Activated CD8-positive, alpha-beta T cell treated with anti-CD3 and anti-CD28 coated beads for 36 hours (primary cell): ENCODE measurements at places on chromosomes 12 and 14.

DNA sequence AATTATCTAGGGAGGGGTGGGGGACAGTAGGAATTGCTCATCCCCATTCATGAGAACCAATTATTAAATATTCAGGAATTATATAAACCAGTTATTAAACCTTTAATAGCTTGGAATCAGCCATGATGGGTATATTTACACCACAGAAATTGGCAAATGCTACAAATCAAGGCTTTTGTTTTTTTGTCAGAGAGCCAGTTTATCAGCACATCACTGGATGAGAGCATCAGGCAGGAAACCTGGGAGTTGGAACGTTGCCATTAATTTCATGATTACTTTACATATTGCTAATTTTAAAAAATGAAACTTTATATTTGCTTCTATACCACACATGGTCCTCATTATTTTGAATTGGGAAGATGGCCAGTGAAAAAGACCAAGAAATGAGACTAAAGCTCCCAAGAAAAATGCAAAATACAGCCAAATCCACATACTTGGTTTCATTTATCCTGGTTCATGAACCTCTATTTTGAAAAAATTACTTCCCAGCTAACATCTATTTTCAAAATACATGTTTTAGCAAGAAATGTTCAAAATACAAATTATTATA is 48.4 kb downstream of the ATL1 start:
- DNase-seq = no peak

GRCh38 chr12:129363041-129363440 is 509.8 kb downstream of the GLT1D1 start:
- no peak for DNase-seq

DNA sequence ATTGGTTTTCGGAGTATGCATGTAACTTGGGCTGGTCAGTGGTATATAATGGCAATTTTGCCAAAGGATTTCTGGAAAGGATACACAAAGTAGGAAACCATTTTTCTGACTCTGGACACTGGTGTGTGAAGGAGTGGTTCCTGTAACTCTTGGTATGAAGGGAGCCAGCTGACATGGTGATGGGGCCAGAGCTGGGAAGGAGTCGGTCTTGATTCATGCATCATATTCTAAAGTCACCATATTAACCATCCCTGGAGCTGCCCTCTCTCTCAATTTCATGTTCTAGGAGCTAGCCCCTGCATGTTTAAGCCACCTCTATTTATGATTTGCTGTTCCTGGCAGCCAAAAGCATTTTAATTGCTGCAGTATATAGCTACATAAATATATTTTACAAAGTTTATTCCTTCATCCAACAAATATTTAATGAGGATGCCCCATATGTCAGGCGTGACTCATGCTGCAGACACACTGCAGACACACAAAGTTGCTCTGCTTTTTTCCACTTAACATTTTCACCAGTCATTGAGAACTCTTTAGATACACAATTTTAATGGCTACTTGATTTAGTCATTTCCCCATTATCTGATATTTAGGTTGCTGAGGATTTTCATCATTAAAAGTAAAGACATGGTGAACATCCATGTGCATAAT is 78.7 kb upstream of the PSMC1 start:
- DNase-seq = no peak

DNA sequence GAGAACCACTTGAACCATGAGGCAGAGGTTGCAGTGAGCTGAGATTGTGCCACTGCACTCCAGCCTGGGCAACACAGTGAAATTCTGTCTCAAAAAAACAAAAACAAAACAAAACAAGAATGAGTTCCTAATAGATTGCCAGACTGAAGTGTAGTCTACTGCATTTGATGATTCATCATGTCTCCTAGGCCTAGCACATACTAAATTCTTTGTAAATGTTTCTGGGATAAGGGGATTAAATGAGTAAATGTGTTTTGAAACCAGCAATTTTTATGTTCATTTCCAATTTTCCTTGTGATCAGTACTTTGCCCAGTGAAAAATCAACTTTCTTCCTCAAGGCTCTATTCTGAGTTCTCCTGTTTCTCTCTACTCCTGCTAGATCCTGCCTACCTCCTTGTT is 2.9 kb upstream of the DYRK2 start:
- DNase-seq = no peak

GRCh38 chr12:105671720-105672119 is 341.2 kb downstream of the C12orf75 start:
- DNase-seq = no peak

DNA sequence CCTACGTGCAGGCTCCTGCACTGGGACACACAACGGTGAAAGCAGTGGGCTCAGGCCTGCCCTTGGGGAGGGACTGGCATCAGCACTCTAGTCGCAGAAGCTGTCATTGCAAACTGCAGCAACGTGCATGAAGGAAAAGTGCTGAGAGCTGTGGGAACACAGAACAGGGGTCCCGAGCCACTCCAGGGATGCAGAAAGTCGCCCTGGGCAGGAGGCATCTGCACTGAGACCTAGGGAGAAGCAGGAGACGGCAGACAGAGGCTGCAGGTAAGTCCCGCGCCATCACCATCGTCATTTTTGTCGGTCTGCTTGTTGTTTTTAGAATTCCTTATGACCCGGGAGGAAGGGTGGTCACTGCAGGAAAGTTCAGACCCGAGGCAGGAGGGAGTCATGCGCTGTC is 21.6 kb upstream of the RIMBP2 start:
- DNase-seq = no peak

- DNase-seq = no peak
Observed at GRCh38 chr14:102819747-102820330, 42.6 kb downstream of the TRAF3 start.

- no peak for DNase-seq
Observed at GRCh38 chr12:75558287-75558686, 46.9 kb upstream of the KRR1 start.

DNA sequence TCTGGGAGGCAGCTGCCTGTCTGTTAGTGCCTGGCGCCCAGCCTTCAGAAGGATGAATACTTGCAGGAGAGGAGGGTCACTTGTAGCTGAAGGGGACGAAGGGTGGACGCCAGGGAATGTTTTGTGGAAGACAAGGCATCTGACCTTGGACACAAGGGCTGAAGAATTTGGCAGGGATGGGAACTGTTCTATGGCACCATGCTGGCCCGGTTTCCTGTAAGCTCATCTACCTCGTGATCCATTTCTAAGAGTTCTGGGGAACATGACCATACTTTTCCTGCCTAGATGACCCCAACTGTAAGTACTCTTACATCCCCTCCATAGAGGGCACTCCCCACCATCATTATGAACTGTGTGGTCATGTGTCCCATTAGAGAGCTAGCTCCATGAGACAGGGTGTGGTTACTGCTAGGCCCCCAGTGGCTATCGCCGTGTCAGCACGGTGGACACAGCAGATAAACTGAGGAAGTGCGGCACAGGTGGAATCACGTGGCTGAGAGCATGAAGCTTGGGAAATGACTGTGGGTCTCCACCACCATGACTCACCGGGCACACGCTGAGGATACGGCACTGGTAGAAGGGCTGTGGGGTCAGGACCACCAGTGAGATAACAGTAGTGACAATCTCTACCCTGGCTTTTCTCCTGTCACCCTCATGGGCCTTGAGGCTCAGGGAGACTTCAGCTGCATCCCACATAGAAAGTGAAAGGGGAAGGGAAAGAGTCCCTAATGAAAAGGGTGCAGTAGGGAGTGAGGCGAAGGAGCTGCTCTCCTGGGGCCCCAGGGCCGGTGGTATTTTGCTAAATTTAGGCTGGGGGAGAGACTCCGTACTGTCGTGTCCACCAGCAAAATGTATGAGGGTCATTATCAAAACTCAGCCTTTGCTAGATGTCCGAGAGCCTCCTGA is 252.6 kb downstream of the FOXN3 start:
- DNase-seq = no peak

GRCh38 chr14:24051176-24051788 is 527 bp upstream of the CARMIL3 start:
- no peak for DNase-seq

- no peak for DNase-seq
Observed at GRCh38 chr14:85276979-85277228, 253.0 kb upstream of the FLRT2 start.

GRCh38 chr14:99229654-99230207 is 42.3 kb downstream of the BCL11B start:
- DNase-seq = peak; percentile 59

DNA sequence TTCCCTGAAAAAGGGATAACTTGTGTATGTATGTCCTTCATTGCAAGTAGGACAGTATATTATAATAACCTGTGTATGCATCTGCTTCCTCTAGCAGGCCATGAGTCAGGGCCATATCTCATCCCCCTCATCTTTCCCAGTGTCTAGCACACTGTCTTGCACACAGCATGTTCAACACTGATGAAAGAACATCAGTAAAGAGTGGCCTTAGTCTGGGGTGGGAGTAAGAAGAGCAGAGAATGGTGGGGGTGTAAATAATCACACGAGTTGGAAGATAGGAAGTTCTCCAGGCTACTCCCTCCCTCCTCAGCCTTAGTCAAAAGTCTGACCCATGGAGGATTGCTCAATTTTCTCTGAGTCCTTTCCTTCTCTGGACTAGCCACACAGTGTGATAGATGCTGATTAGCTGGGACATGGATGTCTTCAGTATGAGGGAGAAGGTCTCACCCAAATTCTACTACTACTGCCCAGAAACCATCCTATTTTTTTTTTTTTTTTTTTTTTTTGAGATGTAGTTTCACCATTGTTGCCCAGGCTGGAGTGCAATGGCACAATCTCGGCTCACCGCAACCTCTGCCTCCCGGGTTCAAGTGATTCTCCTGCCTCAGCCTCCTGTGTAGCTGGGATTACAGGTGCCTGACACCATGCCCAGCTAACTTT is 14.6 kb upstream of the SP1 start:
- no peak for DNase-seq

GRCh38 chr14:96502621-96503305 is 581 bp downstream of the PAPOLA start:
- DNase-seq = peak; percentile 31

DNA sequence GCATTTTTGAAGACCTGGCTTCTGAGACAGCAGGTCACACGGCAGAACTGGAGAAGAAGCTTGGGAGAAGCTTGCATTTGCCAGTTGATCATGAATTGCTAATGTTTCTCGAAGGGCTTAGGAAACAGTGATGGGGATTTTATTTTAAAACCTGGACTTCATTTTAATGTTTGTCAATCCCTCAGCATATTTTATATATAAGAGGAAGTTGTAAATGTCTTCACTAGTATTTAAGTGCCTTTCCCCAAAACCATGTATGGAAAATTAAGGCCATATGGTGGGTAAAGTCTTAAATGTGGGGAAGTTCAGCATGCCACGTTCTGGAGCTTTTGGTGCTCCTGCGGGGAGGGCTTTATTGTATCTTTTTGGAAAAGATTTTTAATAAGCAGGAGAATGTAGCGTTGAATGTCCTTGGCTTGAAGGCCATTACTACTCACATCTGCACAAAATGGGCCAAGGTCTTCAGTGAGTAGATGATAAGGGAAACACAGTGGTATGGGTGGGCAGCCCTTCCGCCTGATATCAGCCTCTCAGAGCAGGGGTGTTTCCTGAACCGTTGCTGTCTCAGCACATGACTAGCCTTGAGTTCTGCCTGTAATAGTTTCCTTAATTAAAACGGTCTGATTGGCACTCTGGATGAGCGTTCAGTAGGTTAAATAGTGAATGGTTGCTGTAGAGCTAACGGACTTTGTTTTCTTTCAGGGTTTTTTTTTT is 511.4 kb downstream of the PCNX1 start:
- DNase-seq = no peak

DNA sequence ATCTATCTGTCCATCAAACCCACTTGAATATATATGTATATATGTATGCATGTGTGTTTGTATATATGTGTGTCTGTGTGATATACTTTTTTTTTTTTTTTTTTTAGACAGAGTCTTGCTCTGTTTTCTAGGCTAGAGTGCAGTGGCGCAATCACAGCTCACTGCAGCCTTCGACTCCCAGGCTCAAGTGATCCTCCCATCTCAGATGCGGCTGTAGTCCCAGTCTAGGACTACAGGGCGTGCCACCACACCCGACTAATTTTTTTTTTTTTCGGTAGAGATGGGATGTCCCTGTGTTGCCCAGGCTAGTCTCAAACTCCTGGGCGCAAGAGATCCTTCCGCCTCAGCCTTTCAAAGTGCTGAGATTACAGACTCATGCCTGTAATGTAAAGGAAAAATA is 13.0 kb upstream of the APOBEC1 start:
- DNase-seq = no peak

GRCh38 chr14:98187281-98187680 is 1084.7 kb downstream of the BCL11B start:
- no peak for DNase-seq

DNA sequence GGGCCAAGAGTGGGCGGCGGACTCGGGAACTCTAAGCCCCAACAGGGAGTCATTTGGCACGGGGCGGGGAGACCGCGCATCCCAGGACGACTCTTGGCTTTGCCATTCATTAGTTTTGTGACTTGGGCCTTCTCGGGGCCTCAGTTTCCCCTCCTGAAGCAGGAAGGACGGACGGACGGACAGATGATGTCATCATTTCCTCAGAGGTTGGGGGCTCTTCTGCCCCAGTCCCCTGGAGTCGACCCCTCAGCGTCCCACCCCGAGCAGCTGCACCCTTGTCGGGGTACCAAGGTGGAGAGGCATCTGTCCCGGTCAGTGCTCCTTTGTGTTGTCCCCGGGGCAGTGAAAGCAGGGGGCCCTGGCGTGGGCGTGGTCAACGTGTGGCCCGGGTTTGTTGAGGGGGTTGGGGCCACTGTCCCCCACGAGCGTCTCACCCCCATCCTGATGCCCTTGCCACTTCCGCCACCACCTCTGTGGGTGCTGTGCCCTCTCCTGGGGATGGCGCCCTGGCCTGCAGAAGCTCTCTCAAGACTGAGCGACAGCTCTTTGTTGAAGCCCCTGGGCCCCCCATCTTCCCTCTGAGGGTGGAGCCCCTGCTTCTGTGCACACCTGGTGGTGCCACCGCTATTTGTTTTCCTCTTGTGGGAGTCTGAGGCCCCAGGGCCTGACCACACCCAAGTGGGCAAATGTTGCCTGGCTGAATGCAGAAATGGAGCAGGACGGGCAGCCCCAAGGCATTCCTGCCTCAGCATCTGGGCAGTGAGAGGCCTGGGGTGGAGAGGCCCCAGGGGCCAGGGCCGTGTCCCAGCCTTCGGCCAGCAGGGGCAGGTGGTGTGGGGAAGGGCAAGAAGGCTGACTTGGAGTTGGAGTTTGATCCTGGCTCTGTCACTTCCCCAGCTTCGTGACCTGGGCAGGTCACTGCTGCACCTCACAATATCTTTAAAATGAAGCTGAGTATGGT is 896 bp downstream of the HHIPL1 start:
- no peak for DNase-seq

- no peak for DNase-seq
Observed at GRCh38 chr12:7758766-7759140, 6.3 kb upstream of the NANOGNB start.

GRCh38 chr14:46136456-46136855 is 515.1 kb downstream of the RPL10L start:
- no peak for DNase-seq

- no peak for DNase-seq
Observed at GRCh38 chr12:109710747-109711595, 2.7 kb upstream of the FAM222A start.

DNA sequence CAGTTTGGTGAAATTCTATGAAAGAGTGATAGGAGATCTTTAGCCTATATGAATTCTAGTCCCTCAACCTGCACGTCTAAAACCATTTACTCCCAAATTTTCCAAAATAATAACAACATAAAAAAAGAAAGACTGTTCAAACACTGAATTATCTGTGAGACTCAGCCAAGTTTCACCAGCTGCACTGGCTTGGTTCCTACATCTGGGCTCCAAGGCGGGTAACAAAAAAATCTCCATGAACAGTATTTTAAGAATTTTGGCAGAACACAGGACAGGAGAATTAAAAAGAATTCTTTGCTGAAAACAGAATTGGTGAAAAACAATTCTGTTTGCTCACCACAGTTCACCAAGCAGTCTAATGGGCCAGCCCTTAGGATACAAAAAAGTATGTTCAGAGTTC is 536.8 kb upstream of the ATP2B1 start:
- no peak for DNase-seq

GRCh38 chr14:57981817-57982560 is 116.1 kb upstream of the SLC35F4 start:
- no peak for DNase-seq
